ENCODE measurements at places on chromosomes 2 and 18. TPM values are rescaled to one million over a fixed set of nuclear protein-coding genes. Genes with fewer than 3 reads are reported as not detected.

Gene XIRP2
- total RNA-seq, result not detected

Gene TYMS
- 246 TPM for total RNA-seq

DNA sequence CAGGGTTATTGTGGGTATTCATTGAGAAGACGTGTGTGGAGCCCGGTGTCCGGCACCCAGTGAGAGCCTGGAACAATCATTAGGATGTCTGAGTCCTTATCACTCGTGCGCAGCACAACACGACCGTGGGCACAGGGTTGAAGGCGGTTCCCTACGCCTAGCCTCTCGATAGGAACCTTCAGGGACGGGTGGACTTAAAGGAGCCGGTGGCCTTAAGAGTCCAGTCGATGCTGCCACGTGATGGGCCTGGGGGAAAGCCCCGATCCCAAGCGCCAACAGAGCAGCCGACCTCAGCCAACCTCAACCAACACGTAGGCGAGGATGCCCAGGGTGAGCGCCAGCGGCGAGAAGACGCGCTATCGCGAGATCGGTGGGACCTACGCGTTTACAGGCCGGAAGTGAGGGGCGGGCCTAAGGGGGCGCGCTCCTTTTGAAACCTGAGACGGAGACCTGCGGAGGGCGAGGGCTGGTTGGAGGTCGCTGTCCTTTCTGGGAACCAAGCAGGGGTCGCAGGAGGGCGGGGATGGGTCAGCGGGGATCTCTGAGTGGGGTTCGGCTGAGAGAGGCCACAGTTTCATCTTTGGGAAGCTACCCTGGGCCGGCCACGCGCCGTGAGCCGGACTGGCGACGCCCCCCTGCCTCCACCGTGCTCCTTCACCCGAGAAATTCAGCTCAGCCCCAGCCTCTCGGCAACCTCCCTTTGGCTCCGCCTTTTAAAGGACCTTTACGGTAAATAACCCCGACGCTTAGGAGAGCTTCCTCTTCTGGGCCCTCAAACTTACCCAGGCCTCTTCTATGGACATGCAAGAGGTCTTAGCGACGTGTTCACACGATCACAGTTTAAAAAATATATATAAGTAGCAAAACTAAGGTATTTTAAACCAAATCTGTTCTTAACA, 28.3 kb downstream of the WNT10A start:
- peak; percentile 78 for DNase-seq

GRCh38 chr18:48813833-48814489, 136.8 kb downstream of the SMAD7 start:
- DNase-seq, result peak; percentile 36

DNA sequence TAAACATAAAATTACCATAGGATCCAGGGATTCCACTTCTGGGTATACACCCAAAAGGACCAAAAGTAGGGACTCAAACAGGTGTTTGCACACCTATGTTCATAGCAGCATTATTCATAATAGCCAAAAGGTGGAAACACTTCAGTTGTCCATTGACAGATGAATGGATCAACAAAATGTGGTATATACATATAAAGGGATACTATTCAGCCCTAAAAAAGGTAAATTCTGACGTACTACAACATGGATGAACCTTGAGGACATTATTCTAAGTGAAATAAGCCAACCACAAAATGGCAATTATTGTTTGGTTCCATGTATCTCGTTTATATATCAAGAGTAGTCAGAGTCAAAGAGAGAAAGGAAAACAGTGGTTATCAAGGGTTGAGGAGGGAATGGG, 128.1 kb downstream of the MTCL1 start:
- DNase-seq, result no peak

- no peak for DNase-seq
These were observed 180.3 kb downstream of the VAPA start for GRCh38 chr18:10094154-10094553.

DNA sequence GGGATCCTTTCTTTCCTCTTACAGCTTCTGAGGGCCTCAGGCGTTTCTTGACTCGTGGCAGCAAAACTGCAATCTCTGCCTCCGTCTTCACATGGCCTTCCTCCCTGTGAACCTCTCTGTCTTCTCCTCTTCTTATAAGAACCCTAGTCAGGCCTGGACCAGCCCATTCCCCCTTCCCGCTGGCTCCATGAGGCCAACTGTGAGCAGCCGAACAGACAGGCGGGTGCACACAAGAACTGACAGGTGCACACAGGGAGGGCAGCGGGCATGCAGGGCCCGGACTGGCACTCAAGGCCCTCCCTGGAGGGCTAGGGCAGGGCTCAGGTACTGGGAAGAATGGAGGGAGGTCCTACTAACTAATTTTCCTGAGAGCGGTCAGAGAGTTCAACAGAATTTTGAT, 92.4 kb upstream of the DAPL1 start:
- no peak for DNase-seq

DNA sequence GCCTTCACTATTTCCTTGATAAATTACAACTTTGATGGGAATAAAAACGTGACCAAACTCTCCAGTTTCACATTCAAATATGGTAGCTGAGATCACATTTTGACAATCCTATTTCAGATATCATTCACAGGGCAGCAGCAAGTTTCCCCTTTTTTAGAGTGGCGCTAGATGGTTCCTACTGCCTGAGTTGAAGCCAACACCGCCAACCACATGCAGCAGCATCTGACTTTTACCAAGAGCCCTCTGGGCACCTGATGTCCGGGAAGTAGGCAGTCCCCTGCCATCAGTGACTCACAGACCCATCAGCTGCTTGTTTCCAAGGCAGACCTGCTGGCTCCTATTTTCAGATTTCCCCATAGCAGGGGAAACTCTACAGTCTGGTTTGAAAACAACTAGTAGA, 4.0 kb upstream of the MREG start:
- no peak for DNase-seq

- no peak for DNase-seq
These were observed 32.6 kb downstream of the SRSF7 start for GRCh38 chr2:38718601-38719000.

GRCh38 chr2:35510636-35511035, 844.9 kb upstream of the CRIM1 start:
- DNase-seq, result no peak

- no peak for DNase-seq
These were observed 8.0 kb downstream of the ALPI start for GRCh38 chr2:232463701-232464543.

- DNase-seq, result no peak
These were observed 7.0 kb downstream of the TNS1 start for GRCh38 chr2:217995731-217996231.

DNA sequence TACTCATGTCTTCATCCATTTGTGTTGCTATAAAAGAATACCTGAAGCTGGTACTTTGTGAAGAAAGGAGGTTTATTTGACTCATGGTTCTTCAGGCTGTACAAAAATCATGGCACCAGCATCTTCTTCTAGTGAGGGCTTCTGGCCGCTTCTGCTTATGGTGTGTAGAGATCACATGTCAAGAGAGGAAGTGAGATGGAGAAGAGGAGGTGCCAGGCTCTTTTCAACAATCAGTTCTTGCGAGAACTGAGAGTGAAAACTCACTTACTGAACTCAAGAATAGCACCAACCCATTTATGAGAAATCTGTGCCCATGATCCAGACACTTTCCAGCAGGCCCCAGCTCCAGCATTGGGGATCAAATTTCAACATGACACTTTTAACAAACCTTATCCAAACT, 30.0 kb upstream of the BARD1 start:
- DNase-seq, result no peak

DNA sequence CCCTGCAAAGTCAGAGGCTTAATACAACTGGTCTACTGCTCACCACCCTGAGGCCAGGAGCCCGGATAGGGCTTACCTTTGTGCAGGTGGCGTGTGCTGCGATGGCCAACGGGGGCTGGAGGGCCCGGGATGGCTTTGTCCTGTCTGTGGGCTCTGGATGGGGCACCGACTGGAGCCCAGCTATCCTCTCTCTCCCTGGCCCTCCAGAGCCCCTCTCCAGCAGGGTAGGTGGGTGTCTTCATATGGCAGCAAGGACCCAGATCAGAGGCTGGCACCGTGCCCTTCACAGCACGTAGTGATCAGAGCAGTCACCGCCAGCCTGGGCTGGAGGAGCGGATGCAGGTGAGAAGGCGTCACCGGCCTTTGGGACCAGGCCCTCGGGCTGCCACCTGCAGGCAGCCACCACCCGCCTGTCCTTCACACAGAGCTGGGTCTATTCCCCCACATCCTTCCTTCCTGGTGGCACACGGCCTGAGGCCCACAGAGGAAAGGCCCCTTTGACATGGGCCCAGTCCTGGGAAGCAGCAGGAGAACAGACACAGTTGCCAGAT, 232.1 kb downstream of the EIPR1 start:
- DNase-seq, result no peak

DNA sequence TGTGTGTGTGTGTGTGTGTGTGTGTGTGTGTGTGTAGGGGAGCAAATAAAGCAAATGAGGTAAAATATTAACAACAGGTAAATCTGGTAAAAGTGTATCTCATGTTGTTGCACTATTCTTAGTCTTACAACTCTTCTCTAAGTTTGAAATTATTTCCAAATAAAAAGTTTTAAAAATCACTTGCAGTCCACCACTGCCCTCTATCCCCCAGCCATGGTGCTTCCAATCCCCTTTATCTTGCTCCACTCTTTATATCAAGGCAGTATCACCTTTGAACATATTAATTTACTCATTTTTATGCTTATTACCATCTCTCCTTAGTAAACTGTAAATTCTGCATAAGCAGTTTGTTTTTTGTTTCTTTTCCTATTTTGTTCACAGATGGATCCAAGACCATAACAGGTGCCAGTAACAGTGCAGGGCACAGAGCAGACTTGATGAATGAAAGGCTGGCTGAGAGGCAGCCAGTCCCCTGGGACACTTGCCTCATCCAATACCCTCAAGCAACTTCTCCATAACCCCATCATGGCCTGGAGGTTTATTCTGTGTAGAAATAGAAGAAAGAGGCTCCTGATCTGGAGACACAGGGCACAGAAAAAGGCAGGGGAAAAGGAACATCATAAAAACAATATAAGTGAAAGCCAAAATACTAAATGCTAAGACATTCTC, 67.6 kb downstream of the LDAH start:
- no peak for DNase-seq

DNA sequence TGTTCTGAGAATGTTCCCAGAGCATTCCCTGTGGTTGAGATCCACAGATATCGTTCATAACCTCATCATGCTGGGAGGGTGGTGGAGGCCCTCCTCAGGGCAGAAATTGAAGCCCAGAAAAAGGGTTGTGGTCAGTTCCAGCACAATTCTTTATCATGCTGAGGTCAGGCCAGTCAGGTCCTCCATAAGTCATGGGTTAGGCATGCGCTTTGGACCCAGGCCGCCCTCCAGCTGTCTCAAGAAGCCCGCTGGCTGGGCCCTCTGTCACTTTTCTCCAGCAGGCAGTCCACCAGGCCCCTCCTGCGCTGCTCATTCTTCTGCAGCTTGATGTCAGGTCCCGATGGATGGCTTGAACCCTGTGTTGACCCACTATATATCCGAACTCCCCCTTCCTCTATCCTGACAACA, 151.1 kb upstream of the NT5C1B start:
- no peak for DNase-seq

DNA sequence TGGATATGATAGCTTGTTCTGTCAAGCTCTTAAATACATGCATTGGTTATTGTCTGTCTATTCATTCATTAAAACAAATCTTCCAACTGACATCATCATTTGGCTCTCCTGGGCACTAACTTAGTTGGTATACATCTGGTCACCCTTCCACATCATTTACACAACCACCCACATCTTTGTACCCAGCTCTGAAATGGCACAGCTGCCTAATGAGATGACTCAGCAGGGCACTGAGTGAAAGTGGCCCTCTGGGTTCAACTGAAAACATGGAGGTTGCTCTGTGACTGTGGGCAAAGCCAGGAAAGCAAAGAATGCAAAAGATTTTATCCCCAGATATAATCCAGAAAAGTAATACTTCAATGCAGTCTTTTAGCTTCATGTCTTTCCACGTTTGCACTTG, 234.0 kb upstream of the MAP2 start:
- DNase-seq, result no peak
